Left renal pelvis (tissue), 4 donors: ENCODE measurements at places on chromosomes 12 and 14.

GRCh38 chr14:97021571-97022168, 224.5 kb downstream of the VRK1 start:
- no peak for DNase-seq

GRCh38 chr14:94355191-94355794, 32.2 kb upstream of the SERPINA6 start:
- DNase-seq, result peak; percentile 11

GRCh38 chr12:13045816-13046215, 1.6 kb downstream of the FAM234B start:
- DNase-seq, result no peak

DNA sequence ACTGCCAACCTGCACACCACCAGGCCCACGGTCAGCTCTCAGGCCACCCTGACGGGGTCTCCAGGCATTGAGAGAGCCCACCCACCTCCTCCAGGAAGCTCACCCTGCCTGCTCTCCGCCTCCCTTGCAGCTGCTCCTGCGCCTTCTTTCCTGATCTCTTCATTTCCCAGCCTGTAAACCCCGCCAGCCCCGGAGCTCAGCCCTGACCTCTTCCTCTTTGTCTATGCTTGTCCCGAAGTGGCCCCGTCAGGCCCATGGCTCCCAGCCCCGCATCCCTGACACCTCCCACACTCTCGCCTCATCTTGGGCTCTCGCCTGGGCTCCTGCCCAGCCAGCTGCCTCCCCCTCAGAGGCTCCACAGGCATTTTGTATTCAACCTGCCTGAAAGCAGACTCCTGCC, 139.3 kb downstream of the CALM1 start:
- no peak for DNase-seq

DNA sequence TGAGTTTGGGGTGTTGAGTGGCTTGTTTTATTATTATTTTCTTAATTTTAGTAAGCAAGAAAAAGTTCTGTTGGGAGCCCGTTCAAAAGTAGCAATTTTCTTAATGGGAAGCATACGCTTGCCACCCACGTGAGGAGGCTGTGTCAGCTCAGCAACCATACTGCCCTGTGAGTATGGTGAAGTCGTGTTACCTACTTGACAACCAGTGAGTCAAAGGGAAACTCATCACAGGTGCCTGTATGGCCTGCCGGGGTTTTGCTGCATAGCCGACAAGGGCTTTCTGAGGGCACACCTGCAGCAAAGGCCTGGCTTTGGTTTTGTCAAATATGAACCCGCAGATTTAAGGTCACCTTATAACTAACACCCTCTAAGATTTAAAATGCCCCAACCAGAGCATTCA, 31.1 kb downstream of the PITPNM2 start:
- DNase-seq, result no peak
